GM12891 (cell line): ENCODE measurements at places on chromosomes 16 and 17.

GRCh38 chr17:75816693-75817092 lies 27.5 kb downstream of the UNC13D start:
- DNase-seq = peak; percentile 15

- no peak for DNase-seq
Measured at GRCh38 chr16:77967054-77967904, 55.1 kb upstream of the CLEC3A start.

- DNase-seq = no peak
Measured at GRCh38 chr17:41792845-41793783, 6.6 kb upstream of the JUP start.

- DNase-seq = no peak
Measured at GRCh38 chr17:1446201-1446600, 9.8 kb downstream of the CRK start.

GRCh38 chr17:75546181-75546580 lies 20.7 kb downstream of the LLGL2 start:
- no peak for DNase-seq

- DNase-seq = no peak
Measured at GRCh38 chr16:63628812-63629211, 1493.1 kb downstream of the CDH11 start.

- DNase-seq = no peak
Measured at GRCh38 chr17:51815097-51815496, 343.4 kb downstream of the CA10 start.

GRCh38 chr17:16599537-16599936 lies 30.5 kb upstream of the ZNF287 start:
- no peak for DNase-seq

GRCh38 chr17:81538651-81539570 lies 10.7 kb downstream of the FSCN2 start:
- no peak for DNase-seq

DNA sequence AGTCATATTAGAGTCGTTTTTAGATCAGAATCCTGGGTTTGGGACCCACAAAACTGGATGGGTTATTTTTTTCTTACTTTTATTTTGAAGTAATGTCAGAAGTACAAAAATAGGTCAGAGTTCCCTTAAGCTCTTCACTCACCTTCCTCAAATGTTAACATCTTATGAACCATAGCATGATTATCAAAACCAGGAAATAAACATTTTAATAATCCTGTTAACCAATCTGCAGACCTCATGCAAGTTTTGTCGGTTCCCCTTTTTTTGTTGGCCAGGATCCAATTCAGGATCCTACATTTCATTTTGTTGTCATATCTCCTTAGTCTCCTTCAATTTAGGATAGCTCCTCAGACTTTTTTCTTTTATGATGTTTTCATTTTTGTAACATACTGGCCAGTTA lies 162.0 kb downstream of the CHD9 start:
- DNase-seq = no peak

GRCh38 chr17:64420143-64420670 lies 28.7 kb upstream of the MILR1 start:
- no peak for DNase-seq

- DNase-seq = no peak
Measured at GRCh38 chr17:7894866-7895265, 6.3 kb downstream of the CHD3 start.

GRCh38 chr17:45146890-45147580 lies 1.2 kb upstream of the HEXIM1 start:
- DNase-seq = no peak

GRCh38 chr17:4474093-4474492 lies 24.6 kb upstream of the SPNS2 start:
- no peak for DNase-seq

GRCh38 chr17:29060475-29060874 lies 17.5 kb downstream of the PIPOX start:
- DNase-seq = no peak

DNA sequence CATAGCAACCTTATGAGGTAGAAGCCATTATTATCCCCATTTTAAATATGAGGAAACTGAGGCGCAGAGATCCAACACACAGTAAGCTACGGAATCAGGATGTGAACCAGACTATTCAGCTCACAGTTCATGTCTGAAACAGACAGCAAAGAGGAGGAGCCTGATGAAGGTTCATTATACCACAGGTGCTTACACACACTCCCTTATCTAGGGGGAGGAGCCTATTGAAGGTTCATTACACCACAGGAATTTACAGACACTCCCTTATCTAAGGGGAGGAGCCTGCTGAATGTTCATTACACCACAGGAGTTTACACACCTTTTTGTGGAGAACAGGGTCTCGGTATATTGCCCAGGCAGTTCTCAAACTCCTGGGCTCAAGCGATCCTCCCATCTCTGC lies 21.9 kb downstream of the C16orf95 start:
- DNase-seq = no peak
